CD4-positive, alpha-beta T cell treated with Interleukin-12 subunit alpha and Interleukin-12 subunit beta, for 1 hour (primary cell): ENCODE measurements at places on chromosomes 3 and 15.

DNA sequence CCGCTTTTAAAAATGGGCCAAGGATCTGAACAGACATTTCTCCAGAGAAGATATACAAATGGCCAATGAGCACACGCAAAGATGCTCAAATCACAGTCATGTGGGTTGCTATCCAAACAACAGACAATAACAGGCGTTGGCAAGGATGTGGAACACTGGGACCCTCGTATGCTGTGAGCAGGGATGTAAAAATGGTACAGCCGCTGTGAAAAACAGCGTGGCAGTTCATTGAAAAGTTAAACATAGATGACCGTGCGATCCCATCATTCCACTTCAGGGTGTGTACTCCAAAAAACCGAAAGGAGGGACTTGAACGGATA lies 6.7 kb upstream of the LRRC15 start:
- DNase-seq = no peak

DNA sequence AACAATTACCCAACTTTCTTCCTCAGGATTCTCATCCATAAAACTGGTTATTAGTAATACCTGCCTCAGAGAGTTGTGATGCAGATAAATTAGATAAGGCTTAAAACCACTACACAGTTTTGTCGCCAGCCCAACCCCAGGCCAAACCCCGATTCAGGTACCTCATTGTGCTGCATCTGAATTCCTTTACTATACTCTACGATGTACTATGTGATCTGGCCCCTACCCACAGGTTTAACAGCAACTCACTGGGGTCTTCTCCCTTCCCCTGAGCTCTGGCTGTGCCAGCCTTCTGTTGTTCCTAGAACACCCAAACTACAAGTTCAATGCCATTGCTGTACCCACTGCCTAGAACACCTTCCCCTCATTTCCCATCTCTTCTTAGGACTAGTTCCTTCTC lies 64.6 kb downstream of the MYO5A start:
- no peak for DNase-seq

DNA sequence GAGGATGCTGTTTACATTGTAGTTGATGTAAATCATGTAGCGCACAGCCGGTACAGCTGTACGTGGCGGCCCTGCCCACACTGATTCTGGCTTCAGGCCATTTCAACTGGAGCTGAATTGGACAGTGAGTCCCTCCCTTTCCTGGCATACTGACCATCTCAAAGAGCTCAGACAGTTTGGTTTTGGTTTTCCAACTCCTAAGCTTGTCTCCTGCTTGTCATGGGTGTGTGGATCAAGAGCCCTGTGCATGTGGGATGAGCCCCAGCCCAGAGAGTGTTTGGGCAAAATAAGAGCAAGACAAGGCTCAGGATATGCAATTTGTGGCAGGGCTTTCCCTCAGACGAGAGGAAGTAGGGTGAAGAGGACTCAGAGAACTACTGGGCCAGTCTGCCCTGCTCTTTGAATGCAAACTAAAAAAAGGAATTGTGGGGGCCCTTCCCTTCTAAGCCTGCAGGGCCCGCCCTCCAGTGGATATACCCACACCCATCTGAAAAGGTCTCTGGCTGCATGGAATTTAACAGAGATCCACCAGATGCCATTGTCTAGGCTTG lies 13.3 kb downstream of the ITGA11 start:
- no peak for DNase-seq

GRCh38 chr15:71409541-71409940 lies 294.3 kb downstream of the THSD4 start:
- DNase-seq = no peak

DNA sequence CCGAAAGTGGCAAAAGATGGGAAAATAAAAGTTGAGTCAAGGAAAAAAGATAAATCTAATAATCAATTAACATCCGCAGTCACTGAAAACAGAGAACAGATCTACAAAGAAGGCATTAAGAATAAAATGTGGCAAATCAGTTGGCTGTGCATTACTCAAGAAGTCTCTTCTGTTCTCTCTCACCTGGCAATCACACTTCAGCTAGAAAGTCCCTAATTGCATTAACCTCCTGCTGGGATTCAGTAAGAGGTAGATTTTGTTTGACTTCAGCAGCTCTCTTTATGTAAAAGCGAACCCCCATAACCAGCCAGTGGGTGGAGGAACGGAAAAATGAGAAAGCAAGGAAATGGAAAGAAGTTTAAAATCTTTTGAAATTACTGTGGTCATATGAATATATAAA lies 94.7 kb upstream of the PLXND1 start:
- no peak for DNase-seq

GRCh38 chr15:51121118-51121517 lies 26.4 kb upstream of the TNFAIP8L3 start:
- DNase-seq = no peak

- DNase-seq = no peak
Observed at GRCh38 chr3:185316740-185317412, 46.1 kb upstream of the MAP3K13 start.

GRCh38 chr15:84604826-84605553 lies 4.2 kb downstream of the ZSCAN2 start:
- peak; percentile 22 for DNase-seq

DNA sequence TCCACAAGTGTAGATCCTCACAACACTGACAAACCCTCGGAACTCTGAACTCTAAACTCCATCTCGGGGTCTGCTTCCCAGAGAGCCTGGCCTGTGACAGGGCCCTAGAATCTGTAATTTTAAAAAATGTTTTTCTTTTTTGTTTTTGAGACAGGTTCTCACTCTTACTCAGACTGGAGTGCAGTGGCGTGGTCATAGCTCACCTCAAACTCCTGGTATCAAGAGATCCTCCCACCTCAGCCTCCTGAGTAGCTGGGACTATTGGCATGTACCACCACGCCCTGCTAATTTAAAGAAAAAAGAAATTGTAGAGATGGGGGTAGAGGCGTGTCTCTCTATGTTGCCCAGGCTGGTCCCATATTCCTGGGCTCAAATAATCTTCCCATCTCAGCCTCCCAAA lies 26.2 kb downstream of the CRABP1 start:
- no peak for DNase-seq

- DNase-seq = no peak
Observed at GRCh38 chr3:145959457-145960088, 201.4 kb downstream of the PLOD2 start.

GRCh38 chr15:90001683-90002427 lies 731 bp downstream of the ZNF710 start:
- peak; percentile 77 for DNase-seq

DNA sequence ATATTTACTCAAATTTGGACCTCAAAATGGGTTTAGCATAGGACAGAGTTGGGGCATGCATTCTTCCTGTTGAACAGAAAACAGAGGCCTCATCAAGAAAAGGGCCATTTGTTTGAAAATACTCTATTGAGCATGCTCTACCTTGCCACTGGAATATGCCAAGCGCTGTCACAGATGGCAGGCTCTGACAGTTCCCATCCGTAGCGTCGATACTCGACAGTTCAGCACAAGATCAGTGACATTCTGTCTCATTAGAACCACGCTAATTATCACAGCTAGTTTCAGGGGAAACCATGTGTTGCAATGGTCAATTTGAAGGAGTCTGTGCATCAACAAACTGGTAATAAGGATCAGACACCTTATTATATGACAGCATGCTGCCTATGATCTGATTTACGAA lies 54.5 kb downstream of the SATB1 start:
- DNase-seq = no peak

DNA sequence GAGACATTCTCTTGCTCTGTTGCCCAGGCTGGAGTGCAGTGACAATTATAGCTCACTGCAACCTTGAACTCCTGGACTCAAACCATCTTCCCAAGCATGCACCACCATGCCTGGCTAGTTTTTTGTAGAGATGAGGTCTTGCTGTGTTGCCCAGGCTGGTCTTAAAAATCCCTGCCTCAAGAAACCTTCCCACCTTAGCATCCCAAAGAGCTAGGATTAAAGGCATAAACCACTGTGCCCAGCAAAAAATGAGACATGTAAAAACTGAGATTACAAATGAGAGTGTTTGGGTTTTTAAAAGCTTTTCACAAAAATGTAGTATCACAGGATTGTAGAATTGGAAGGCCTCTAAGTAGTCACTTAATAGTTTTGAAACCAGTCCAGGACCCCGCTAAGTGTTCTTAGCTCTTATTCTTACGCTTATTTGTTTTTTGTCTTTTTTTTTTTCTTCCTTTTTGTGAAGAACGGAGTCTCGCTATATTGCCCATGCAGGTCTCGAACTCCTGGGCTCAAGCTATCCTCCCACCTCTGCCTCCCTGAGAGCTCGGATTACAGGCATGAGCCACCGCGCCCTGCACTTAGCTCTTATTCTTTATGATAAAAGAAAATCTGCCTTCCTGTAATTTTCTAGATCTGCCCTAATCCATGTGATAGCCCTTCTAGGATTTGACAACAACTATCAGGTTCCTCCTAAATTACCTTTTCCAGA lies 31.5 kb downstream of the KLHL18 start:
- no peak for DNase-seq

DNA sequence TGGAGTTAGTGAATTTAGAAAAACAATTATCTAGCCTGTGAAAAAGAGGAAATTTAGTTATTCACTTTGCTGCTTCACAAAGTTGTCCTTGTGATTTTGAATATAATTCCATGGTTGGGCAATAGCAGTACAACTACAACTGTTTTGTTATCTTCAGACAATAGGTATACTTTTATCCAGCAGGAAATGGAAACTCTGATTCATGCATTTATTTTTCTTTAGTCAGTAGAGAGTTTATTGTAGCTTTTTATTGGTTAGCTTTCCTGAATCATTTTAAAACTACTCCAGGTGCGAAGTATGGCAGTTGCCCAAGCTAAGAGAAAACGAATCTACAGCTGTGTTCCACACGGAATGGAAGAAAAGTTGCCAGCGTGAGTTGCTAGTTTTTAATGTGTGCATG lies 80.3 kb downstream of the TM4SF4 start:
- DNase-seq = no peak

GRCh38 chr15:41933771-41934170 lies 38.6 kb downstream of the EHD4 start:
- DNase-seq = no peak

DNA sequence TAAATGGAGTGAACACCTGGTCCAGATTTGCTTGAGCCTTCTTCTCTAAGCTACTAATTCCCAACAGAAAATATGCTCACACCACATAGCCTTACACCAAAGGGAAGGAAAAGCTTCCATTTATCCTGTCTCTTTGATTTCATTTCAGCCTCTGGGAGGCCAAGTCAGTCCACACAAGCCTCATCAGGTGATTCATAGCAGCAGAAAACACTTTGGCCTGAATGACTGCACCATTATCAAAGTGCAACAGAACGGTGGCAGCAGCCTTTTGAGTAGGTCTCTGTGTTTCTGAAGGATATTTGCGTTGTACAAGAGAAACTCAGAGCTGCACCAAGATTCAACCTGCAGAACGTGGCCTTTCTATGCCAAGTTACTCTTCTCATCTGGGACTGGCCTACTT lies 46.6 kb upstream of the SNRK start:
- DNase-seq = no peak

- DNase-seq = no peak
Observed at GRCh38 chr3:16596352-16597032, 8.7 kb downstream of the DAZL start.

DNA sequence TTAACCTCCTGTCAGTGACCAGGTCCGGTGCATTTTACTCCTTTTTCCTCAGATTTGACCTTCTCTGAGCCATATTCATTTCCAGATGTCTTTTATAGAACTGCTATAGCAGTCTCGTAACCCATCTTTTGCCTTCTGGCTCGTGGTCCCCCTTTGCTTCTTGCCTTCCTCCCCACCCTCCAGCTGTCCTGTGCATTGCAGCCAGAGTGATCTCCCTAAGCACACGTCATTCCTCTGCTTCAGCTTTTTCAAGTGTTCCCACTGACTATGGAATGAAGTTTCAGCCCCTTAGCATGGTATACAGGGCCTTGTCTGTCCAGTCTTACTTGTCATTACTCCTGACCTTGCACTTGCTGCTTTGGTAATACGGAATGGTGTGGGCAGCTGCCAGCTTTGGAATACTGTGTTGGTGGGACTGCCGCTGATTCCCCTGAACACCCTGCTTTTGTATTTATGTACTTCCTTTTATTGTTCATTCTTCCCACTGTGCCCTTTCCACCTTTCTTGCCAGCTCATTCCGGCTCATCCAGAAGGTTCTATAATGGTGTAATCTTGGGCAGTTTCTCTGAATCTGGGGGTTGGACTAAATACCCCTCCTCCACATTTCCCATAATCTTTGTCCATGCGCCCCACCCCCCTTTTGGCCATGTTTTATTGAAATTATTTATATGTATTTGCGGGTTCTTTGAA lies 38.9 kb downstream of the SLC25A26 start:
- DNase-seq = no peak

DNA sequence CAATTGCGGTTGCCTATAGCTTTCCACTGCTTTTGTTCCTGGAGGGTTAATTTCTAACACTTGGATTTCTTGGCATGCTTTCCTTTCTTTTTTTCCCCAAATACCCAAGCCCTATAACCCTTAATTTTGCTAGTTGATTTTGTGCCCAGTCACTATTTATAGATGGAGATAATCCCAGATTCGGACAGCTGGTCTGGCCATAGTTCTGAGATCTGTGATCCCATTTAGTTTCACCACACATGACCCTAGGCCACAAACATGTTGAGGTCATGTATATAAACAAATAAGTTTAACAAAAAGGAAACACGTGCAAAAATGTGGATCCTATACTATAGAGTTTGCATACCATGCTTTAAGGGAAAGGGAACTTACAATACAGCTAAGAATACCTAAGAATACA lies 111.4 kb downstream of the ZMAT3 start:
- DNase-seq = no peak

- peak; percentile 39 for DNase-seq
Observed at GRCh38 chr3:8769088-8769822, at the start of gene OXTR. Gene OXTR (minus strand): TSS chr3:8769613. CDS start chr3:8768187, 1,426 bp downstream.

DNA sequence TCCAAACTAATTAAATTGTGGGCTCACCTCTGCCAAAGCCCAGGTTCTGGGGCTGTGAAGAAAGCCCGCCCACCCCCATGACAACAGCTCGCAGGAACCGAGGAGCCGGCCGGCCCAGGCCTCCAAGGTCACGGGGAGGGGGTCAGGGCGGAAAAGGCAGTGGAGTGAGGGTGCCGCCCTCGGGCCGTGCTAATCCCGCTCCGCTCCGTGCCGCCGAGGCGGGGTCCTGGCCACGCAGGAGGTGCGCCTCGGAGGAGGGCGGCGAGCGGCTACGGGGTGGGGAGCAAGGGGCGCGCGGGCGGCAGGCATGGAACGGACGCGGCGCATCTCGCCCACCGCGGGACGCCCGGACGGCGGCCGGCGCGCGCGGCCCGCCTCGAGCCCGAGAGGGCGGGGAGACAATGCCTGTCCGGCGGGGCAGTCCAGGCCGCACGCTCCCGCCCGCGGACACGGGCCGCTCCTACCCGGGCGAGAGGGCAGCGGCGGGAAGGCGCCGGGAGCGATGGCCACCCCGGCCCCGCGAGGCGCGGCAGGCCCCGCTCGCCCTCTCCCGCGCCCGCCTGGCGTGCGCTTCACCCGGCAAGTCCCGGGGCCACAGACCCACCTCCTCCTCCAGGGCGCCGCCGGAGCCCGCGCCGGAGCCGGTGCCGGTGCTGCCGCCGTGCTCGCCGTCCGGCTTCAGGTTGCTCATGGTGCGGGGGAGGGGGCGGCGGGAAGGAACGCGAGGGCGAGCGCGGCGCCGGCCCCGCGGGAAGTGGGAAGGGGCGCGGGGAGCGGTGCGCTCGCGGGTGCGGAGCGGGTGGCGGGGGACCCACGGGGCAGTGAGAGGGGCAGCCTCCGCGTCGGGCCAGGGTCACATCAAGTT lies 528 bp downstream of the RBPMS2 start:
- no peak for DNase-seq
